Renal cortical epithelial cell (primary cell): ENCODE measurements at places on chromosomes 3 and 15.
A peak's percentile ranks its signal among the peaks of the same experiment; 100 is the strongest.

- peak; percentile 51 for DNase-seq
These were observed 59.3 kb upstream of the CHMP2B start for GRCh38 chr3:87167628-87168456.

GRCh38 chr15:89089316-89090230, 1.3 kb downstream of the ABHD2 start:
- DNase-seq: no peak

GRCh38 chr3:187979564-187979963, 174.4 kb upstream of the LPP start:
- no peak for DNase-seq

DNA sequence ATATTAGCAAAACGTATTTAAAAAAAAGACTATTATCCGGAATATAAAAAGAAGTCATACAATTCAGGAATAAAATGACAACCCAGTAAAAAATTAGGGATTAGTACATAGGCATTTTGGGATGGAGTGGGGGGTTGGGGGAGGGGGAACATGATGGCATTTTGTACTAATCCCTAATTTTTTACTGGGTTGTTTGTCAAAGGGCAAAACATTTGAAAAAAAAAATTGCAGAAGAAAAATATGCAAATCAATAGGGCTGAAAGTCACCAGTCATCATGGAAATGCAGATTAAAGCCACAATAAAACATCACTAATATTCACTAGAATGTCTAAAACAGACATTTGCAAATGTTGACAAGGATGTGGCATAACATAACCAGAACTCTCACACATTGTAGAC, 82.5 kb downstream of the RPL22L1 start:
- no peak for DNase-seq

DNA sequence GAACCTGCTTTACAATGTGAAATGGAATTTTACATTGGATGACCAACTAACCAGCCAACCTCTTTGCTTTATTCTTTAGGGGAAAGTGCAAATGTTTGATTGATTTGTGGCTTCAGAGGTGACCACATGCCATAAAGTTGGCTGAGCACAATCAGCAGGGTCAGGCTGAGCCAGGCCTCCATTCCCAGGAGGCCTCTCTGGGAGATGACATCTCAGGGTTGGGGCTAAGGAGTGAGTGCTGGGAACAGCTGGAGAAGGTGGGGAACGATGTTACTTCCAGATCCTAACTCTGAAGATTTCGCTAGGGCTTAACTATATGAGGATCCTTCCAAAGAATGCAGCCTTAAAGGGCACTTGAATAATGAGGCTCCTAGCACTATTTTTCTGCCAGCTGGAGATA, 131.7 kb downstream of the ATP10A start:
- no peak for DNase-seq

DNA sequence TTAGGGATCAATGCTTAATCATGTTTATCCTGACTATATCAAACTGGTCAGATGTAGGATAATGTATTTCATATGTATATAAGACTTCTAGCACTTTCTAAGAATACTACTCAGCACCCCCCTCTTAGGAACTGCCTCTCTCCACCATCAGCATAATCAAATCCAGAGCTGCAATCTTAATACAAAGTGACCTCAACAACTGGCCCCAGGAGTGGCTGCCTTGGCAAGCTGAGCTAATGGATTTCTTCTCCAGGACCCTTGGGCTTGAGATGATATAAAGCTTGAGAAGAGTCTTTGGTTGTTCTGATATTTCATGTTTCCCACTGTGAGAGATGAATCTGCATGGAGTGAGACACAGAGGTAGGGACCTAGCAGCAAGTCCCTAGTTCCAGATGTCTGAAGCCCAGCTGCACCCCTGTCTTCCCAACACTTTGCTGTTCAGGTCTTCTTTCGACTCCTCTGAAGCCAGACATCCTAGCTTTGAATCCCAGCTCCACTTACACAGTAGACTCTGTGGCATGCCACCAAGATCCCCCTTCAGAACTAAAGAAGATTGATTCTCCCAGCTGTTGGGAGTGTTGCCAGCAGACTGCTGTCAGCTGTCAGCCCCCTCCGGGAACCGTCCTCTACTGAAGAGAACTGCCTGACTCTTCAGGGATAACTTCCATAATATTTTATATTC, 309.3 kb upstream of the UBE2E2 start:
- DNase-seq: no peak

GRCh38 chr15:88606070-88606794, 14.9 kb upstream of the AEN start:
- DNase-seq: no peak

DNA sequence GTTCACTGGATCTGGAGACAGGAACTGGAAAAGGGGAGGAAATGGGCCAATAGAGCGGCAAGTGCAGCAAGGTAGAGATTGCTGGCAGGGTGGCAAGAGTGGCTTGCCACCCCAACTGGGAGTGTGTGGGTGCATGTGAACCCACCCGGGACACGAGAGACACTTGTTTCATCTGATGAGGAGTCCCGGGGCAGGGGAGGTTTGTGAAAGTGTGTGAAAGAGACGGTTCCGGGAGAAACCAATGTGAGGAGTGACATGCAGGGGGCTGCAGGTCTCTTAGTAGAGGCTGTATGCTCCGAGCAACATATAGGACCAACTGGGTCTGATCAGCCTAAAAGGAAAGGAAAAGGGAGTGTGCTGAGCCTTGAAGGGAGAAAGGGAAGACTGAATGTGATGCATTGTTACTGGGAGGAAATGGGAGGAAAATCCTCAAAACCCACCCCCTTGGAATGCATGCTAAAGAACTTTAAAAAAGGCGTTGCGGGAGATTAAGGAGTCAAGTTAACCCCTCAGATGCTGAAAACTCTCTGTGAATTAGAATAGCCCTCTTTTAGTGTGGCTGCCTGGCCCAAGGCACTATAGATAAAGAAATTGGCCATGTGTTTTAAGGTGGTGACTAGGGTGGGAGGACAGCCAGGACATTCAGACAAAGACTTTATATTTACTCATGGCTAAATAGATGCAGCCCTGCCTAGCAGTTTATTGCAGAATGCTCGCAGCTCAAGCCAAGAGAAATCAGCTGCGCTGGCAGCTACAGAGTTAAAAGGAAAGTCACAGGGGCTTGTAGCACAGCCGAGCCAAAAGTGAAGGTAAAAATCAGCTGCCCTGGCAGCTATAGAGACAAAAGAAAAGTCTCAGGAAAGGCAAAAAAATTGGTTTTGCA, 9.1 kb upstream of the SLC9C1 start:
- no peak for DNase-seq

DNA sequence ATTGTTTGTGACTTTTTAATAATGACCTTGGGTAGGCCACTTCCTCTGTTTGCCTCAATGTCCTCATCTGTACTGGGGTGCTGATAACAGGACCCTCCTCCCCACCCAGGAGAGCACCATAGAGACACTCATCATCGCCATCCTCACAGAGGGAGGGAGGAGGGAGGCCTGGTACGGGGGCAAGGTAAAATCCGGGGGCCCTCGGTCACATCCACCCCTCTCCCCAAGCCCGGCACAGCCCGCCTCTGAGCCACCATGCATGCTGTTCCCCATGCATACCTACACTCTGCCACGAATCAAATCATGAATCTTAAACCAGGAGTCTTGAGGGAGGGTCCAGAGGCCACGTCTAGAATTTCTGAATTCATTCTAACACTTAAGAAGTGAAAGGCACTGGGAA, 74.9 kb upstream of the IQSEC1 start:
- DNase-seq: no peak

DNA sequence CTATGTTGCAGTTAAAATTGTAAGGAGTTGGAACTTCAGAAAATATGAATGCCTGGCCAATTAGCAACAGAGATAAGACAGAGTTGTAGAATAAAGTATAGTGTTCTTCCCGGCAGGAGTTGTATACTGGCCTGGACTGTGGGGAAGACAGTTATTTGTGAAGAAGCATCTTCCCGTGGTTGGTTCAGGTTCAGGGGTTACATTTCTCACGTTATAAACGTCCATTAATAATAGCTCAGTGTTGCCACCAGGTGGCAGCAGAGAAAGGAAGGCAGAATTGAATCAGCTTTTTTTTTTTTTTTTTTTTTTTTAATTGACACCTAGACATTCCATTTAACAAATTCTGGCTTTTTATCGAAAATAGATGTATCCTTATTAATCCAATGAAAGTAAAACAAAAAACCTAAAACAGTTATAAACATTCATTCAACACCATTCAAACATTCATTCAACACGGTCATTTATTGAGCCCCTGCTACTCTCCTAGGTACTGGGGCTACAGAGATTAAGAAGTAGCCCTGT, 66.4 kb upstream of the NR2E3 start:
- DNase-seq: peak; percentile 63

DNA sequence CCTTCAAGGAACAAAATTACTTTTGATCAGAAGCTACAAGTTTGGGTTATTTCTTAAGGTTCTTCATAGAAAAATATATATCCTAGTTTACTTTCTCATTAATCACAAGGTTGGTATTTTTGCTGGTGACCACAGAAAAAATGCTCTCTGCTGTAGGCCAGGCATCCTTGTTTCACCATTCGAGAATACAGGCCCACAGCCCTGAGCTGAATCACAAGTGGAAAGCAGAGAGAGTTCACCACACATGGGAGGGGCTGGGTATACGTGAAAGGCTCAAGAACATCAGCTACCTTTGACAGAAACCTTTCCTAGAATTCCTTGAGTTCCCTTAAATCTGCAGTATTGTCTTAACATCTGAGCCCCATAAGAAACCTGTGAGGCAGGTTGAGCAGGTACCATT, 23.2 kb downstream of the CPEB1 start:
- no peak for DNase-seq
